Endothelial cell (in vitro differentiated cells): ENCODE measurements at places on chromosomes 1 and 21. TPM values are rescaled to one million over a fixed set of nuclear protein-coding genes. Genes with fewer than 3 reads are reported as not detected.

Gene CYP4Z1
- total RNA-seq, result not detected

Gene CRP
- total RNA-seq, result not detected

Gene PSEN2
- 19.8 TPM for total RNA-seq

Gene AMPD1
- total RNA-seq, result not detected

Gene UTS2
- not detected for total RNA-seq

Gene HEYL
- total RNA-seq, result 1.3 TPM

Gene DPT
- total RNA-seq, result not detected

Gene KCNT2
- total RNA-seq, result 7.1 TPM

GRCh38 chr1:66214901-66215300 is 319.1 kb upstream of the SGIP1 start:
- no peak for DNase-seq

DNA sequence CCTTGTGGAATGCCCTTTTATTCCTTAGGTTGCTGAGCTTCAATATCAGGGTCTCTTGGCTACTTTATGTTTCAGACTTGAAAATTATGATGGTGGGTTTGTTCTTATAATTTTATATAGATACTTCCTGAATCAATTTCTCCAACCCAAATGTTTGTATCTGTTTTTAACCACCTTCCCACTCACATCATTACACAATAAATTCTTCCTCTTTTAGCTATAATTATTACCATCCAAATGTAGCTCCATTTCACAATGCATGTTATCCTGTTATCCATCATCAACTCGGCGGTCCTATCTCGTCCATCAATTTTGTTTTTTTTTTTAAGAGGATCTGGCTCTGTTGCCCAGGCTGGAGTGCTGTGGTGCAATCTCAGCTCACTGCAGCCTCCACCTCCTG is 357.6 kb upstream of the ZP4 start:
- no peak for DNase-seq

- peak; percentile 61 for DNase-seq
These were observed 846 bp upstream of the PER3 start for GRCh38 chr1:7783178-7783711.

DNA sequence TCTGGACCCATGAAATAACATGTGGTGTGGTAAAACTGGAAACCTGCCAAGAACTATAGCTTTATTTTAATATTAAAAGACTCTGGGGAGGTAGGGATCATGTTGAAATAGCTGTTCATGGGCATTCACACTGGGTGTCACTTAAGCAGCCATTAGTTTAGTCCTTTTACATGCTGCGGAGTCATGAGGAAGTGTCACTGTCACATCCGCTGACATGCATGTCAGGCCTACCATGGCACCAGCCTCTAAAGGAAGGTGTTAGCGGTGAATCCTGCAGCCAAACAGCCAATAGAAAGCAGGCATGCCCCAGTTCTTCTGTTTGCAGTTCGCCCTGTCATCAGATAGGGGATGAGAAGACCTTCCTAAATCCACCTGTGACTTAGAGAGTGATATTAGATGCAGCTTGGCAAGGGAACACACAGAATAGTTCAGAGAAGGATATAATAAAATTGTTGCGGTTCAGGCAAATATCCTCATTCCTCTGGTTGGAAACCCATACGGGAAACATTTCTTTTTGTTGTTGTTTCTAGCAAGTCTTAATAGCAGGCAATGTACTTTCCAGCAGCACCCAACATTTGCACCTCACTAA is 100.4 kb downstream of the CACHD1 start:
- DNase-seq, result no peak

DNA sequence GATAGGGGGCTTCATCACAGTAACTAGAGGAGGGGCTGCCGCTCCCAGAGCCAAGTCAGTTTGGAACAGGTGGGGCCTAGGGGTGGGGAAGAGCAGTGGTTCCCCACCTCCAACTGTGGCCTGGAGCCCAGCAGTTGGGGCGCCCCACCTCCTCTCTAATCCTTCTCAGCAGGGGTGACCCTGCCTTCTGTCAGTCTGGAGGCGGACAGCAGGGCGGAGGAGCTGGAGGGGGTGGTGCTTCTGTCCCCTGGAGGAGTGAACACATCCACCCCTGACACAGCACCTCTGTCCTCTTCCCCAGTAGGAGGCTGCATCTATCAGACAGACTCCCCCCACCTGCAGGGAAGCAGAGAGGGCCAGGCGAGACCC is 73.8 kb downstream of the MRPL37 start:
- DNase-seq, result no peak

- DNase-seq, result no peak
These were observed 519.2 kb upstream of the ZP4 start for GRCh38 chr1:238409932-238410331.

GRCh38 chr1:51520700-51521248 is 1.7 kb upstream of the EPS15 start:
- no peak for DNase-seq

- no peak for DNase-seq
These were observed 22.7 kb upstream of the CCSAP start for GRCh38 chr1:229365569-229365968.

- DNase-seq, result peak; percentile 57
These were observed 32.1 kb downstream of the PCSK9 start for GRCh38 chr1:55071477-55071876.

- no peak for DNase-seq
These were observed 44.7 kb upstream of the ZNF644 start for GRCh38 chr1:91066538-91066937.

- no peak for DNase-seq
These were observed 38.7 kb downstream of the PACC1 start for GRCh38 chr1:212375986-212376385.

DNA sequence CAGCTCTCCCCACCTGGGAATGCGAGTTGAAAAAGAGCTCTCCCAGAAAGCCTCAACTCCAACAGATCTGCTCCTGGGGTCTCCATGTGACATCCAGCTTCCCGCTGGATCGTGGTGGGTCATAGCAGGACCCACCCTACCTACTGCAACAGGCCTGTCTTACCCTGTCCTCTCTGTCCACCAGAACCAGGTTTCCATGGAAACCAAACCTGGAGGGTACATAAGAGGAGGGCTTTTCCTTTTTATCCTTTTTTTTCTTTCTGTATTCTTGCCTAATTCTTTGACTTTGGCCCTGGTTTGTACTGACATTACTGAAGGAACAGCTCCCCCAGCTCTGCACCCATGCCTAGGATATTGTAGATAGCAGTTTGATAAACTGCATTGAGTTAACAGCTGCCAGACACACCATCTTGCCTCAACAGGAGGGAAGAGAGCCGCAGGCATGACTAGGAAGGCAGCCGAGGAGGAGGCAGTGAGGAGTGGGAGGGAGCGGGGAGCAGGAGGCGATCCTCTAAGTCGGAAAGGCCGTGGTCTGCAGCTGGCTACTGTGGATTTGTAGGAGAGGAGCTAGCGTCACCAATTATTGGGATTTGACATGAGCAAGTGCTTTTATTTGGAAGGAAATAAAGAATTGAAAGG is 9.7 kb upstream of the FMOD start:
- DNase-seq, result no peak

- no peak for DNase-seq
These were observed 39.6 kb downstream of the LRRC3 start for GRCh38 chr21:44494956-44495355.

- DNase-seq, result no peak
These were observed 52.8 kb upstream of the TRABD2B start for GRCh38 chr1:48049823-48050535.

- DNase-seq, result no peak
These were observed 407.0 kb downstream of the TGFB2 start for GRCh38 chr1:218752126-218752525.

DNA sequence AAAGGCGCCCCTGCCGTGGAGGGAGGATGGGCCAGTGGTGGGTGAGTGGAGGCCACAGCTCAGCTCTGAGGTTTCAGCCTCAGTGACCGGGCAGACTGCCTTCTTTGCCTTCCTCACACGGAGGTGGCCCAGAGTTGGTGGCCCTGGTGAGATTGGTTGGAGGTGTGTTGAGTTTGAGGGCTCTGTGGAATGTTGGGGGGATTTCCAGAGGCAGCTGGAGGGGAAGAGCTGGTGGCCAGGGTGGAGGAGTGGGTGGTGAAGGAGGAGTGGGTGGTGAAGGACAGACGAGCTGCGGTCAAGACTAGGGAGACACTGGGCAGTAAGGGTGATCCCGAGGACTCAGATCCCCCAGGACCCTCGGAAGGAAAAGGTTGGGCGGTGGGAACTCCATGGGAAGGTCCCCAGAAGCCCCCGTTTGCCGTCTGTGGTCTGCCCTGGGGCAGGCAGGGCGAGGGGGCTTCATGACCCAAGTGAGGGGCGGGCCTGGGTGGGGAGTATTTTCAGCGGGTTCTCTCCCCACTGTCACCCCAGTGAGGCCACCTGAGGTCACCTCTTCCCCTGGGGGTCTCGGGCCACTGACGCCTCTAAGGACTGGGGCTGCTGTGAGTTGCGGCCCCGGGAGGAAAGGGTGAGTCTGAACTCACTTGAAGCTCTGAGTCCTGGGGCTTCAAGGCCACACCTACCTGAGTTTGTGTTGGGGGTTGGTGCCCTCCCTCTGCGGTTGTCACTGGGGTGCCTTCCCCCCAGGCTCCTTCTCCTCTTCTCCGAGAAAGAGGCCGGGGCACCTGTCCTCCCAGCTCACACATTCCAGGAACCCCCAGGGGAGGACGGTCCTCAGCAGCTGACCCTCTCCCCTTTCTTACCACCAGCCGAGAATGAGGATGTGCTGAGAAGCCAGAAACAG is 22.7 kb upstream of the PIK3CD start:
- DNase-seq, result no peak
